ENCODE measurements at places on chromosomes 2 and 18.

DNA sequence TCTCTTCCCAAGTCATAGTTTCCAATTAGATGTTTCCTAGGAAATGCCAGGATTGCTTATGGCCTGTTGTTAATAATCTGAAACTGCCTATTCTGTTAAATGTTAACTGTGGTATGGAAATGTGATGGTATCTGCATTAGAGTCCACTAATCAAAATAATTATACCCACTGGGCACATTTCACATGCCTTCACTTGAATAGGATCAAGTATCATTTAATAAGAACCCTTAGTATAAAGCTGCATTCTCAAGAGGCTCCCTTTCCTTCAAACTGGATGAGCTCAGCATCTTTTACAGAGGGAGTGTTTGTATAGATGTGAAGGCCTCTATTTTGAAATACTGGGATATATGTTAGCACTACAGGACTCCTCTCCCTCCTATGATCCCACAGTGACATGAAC lies 477.2 kb upstream of the VRK2 start:
- no peak for DNase-seq

- DNase-seq: no peak
These were observed 76.6 kb downstream of the EIPR1 start for GRCh38 chr2:3301001-3301400.

- DNase-seq: no peak
These were observed 23.7 kb downstream of the PSD4 start for GRCh38 chr2:113197347-113198047.

GRCh38 chr2:85737961-85738360 lies 15.8 kb upstream of the ATOH8 start:
- DNase-seq: no peak

DNA sequence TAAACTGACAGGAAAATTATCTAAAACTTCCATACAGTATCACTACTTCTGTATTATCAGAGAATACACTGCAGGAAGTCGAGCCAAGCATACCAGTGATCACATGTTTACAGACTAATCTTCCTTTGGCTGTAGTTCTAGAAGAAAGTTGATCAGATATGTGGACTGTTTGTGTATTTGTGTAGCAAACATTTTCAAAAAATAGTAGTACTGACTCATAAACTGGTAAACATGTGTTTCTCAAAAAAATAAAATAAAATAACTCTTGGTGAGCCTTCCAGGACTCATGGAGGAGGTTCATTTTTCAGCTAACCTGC lies 148.9 kb upstream of the SLC39A10 start:
- no peak for DNase-seq

- no peak for DNase-seq
These were observed 33.4 kb downstream of the SLC66A2 start for GRCh38 chr18:79917853-79918614.

GRCh38 chr2:103459283-103459682 lies 697.5 kb downstream of the TMEM182 start:
- DNase-seq: no peak

- no peak for DNase-seq
These were observed 335.2 kb downstream of the KCNJ3 start for GRCh38 chr2:155033652-155034051.

DNA sequence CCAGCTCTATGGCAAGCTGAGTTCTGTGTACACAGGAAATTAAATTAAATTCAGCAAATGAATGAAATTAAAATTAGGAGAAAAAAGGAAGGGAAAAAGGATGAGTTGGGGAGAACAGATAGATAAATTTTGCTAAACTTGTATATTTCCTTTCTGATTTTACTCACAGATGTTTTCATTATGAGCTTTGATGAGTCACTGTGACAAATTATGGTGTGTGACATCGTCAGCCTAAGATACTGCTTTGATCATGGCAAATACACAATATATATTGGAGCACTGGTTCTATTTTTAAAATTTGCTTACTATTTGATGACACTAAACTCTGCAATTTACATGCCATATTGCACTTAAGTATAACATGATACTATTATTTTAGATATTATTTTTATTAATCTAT lies 464.6 kb upstream of the SPHKAP start:
- DNase-seq: no peak

GRCh38 chr18:29664278-29665036 lies 1378.1 kb downstream of the DSC3 start:
- no peak for DNase-seq

GRCh38 chr2:120786038-120786960 lies 50.6 kb downstream of the GLI2 start:
- DNase-seq: no peak

GRCh38 chr2:230471074-230471473 lies 55.1 kb downstream of the SP100 start:
- no peak for DNase-seq

DNA sequence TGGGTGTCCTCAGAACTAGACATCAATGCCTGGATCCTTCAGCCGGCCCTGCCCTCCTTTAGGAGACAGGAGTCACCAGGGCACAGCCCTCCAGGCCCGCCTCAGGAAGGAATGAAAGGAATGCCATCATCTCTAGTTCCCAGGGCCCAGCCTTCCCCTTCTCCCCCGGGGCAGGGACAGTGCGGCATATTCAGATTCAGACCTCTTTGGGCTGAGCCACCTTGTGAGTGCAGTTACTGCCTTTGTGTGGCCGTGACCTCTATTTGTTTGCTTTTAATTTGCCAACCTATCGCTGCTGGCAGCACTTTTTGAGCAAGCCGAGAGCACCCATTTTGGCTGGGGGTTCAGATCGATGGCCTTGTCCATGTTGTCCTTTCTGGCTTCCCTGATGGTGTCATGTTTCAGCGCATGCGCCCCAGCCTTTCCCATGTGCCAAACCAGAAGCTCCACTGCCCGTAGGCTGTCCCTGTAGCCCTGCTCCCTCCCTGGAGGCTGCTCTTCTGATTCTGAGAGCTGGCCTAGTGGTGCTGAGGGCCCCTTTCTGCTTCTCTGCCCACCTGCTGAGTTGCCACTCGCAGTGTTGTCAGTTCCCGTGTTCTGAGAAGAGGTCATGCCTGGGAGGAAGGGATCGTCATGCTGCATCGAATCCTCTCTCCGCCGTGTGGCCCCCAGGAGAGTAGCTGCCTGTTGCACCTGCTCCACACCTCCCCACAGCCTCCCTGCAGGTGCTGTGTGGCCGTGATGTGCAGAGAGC lies 10.9 kb downstream of the ANKRD23 start:
- DNase-seq: no peak

DNA sequence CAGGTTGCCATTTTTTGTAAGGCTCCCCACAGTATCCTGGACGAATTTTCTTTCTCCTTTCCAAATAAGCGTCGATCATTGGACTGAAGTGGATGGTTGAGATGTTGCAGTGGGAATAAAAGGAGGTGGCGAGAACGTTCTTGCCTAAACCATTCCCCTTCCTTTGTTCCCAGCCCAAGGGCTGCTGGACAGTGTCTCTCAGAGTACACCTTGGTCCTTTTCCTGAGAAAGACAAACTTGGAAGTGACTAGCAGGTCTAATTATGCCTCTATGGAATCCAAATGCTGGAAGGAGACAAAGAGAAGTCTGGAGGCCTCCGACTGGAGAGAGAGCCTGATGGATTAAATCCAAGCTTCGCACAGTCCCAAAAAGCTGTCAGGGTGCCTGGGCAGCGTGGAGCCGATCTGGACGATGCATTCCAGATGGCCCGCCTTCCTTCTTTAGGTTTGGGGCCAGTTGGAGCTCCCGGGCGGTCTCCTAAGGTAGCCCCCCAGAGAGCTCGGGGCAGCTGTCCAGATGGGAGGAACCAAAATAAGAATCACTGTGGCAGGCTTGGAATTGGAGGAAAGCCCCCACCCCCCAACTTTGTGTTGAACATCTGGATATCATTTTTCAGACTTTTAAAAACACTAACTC lies 186.8 kb downstream of the TMEM247 start:
- DNase-seq: no peak

- no peak for DNase-seq
These were observed 75.9 kb downstream of the SH3BP4 start for GRCh38 chr2:235027558-235028214.

GRCh38 chr2:207928079-207928478 lies 97.2 kb downstream of the PLEKHM3 start:
- DNase-seq: no peak

DNA sequence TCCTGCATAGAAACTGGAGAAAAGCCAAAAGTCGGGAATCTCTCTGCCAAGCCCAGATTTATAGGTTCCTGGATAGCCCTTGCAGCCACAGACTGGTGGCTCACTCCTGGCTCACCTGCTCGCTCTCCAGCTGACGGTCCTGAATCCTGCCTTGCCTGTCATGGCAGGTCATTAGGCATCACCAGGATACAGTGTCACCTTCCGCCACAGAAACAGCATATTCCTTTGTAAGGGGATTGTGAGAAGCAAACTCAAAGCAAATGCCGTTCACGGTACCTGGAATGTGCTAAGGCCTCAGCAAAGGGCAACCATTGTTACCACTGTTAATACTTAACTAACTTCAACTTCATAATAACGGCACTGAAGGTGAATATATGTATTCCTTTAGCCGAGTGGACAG lies 57.1 kb upstream of the GPR45 start:
- no peak for DNase-seq

DNA sequence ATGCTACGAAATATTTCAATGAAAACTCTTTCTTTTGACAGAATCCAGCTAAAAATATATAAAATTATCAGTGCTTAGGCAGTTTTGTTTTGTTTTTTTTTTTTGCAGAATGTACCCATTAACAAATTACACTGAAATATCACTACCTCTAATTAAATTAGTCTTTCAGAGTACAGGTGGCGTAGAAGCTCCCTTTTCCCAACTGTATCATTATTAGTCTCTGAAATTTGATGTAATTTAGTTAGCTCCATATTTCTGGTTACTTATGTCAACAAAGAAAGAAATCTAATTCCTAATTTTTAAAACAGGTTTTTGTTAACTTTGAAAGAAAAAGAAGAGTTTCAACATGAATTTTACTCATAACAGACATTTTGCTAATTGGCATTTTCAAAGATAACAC lies 149.2 kb downstream of the CDH2 start:
- no peak for DNase-seq

GRCh38 chr2:26477911-26478253 lies at the start of gene OTOF:
Gene OTOF, minus strand, starts transcription at chr2:26478124.
- DNase-seq: no peak

- no peak for DNase-seq
These were observed 257.3 kb downstream of the ATAD2B start for GRCh38 chr2:23669413-23670244.

GRCh38 chr2:159362094-159362493 lies 75.6 kb upstream of the WDSUB1 start:
- no peak for DNase-seq

DNA sequence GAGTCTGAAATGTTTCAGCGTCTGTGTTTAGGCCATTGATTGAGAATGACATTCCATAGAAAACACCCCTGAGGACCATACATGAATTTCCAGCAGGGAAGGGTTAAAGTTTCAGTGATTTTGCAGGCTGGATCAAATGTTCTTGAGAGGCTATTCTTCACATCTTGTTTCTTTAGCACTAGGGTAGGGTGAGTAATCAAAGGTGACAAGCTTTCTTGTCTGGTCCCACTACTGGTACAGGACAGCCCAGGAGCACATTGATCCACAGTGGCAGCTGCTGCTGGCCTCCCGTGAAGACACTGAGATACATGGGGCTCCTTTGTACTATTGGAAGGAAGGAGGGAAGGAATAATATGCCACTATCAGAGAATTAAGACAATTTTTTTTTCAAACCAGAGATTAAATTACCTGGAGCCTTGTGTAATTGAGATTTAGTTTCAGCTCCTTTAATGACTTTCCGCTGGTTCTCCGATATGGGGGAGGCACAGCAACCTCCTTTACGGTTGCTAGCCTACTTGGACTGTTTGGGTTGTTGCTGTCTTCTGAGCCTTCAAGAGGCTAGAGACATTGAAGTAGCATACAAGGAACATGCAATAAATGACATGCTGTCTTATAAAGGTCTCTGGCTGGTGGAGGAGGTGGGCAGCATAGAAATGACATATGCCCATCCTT lies 368.9 kb downstream of the SOX11 start:
- no peak for DNase-seq

GRCh38 chr2:17146358-17146757 lies 371.9 kb downstream of the RAD51AP2 start:
- no peak for DNase-seq

DNA sequence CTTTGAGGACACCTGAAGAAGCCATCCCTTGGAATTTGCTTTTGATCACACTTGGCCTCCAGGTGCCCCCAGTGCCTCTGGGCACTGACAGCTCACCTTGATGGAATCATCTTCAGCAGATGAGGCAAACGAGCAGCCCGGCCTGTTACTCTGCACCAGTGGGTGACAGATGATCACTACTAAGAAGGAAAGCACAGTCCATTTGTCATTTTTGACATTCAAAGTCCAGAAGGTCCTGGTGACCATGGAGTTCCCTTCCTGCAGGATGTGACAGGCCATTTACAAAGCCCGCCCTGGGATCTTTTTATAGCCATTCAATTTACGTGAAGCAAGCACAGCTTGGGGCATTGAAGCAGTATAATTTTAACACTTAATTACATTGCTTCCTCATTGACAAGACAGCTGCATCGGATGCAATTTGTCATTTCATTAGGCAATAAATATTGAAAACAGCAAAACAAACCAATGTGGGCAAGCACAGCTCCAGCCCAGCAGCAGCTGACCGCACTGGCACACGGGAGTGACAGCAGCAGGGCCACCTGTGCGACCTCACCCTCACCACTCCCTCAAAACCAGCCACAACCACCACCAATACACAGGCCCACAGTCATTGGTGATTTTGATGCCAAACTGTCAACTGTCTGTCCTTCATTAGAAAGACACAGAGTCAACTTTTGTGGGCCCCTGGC lies 76.0 kb upstream of the SLC66A3 start:
- no peak for DNase-seq

- DNase-seq: no peak
These were observed 663 bp downstream of the RHBDD1 start for GRCh38 chr2:226836548-226836885.

DNA sequence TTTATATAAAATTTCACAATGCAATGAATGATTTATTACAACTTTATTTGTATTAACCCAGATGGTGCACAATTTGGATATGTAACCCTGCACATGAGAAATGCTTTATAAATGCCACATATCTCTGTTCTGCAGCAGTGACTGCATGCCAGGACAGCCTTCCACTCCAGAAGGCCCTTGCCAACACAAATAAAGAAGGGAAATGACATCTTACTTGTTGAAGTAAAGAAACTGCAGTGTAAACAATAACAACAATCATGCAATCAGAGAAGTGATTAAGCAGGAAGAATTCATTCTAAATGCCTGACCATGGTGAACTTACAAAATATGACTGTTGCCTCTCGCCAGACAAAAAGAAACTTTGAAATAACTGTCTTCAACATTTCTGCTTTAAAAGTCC lies 129.9 kb upstream of the CHST9 start:
- no peak for DNase-seq

- DNase-seq: peak; percentile 1
These were observed 8.4 kb upstream of the GPC1 start for GRCh38 chr2:240426845-240427721.

DNA sequence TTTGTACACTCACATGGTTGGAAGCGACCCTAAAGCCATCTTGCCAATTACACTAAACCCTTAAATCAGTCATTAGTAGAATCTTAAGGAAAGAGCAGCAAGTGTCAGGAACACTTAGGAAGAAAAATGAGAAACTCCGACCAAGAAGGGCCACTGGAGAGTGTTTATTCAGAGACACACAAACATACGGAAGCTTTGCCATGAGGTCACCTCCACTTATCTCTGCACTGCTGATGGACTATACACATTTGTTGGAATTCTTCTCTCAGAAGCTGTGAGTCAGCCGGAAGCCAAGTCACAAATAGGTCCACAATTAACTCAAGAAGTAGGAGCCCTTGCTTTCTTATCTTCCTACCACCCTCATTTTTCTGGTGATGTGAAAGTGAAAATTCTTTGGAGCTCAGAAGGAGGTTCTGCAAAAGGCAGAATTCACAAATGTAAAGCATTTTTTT lies 21.6 kb downstream of the BMP10 start:
- DNase-seq: no peak

- no peak for DNase-seq
These were observed 106.3 kb downstream of the NCOA1 start for GRCh38 chr2:24597181-24597870.
